ENCODE measurements at places on chromosomes 13 and 19. TPM values are rescaled to one million over a fixed set of nuclear protein-coding genes. Genes with fewer than 3 reads are reported as not detected.
A peak's percentile ranks its signal among the peaks of the same experiment; 100 is the strongest.

GRCh38 chr13:21967871-21968270 lies 297.0 kb downstream of the FGF9 start:
- no peak for DNase-seq

- peak; percentile 23 for DNase-seq
Measured at GRCh38 chr19:2207991-2208860, 27.9 kb downstream of the PLEKHJ1 start.

ZNF429 gene
- polyA plus RNA-seq = not detected

KISS1R gene
- polyA plus RNA-seq = 0.38 TPM
